ENCODE measurements at places on chromosomes 7 and 10.

GRCh38 chr10:81662837-81663236, 212.2 kb upstream of the NRG3 start:
- no peak for DNase-seq

DNA sequence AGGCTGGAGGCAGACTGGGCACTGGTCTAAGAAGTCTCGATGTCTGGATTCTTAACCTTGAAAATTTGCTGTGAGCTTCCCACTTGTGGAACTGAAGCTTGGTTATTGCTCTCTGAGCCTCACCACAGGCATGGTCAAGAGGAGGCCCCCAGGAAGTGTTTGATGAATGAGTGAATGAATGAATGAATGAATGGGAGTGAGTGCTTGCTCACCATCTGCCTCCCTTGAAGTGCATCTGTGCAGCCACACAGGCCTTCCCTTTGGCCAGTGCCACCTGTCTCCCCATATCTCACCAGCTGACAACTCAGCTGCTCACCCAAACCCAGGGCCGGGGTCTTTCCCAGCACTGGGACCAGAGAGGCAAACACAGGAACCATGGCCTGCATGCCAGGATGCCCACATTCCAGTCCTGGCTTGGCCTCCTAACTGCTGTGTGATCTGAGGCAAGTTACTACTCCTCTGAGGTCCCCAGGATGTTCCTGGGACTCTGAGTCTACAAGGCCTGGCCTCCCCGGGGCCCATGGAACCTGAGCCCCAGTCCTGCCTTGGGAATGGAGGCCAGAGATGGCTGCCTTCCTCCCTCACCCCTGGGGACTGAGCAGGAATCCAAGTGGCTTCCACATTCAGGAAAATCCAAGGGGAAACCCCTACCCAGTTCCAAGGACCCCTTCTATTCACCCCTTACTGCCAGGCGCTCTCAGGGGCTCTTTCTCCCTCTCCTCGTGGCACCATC, 51.4 kb upstream of the SLC29A3 start:
- DNase-seq: peak; percentile 17

DNA sequence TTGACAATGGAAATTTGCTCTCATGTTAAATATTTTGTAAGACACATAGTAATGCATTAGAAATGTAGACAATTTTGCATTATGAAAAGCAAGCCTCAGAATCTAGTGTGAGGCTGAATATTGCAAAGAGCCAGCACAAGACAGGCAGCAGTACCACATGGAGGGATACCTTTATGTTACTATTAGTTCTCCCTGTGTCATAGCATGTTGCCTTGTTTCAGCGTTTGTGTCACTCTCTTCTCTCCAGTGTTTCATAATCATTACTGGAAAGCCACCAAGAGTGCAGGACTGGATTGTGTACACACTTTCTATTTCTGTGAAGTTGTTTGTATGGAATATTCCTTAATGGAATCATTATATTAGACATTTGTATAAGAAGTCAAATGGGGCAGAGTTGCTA, 8.5 kb downstream of the AHR start:
- DNase-seq: no peak

GRCh38 chr7:158863611-158864506, 7.5 kb downstream of the DYNC2I1 start:
- DNase-seq: peak; percentile 70

DNA sequence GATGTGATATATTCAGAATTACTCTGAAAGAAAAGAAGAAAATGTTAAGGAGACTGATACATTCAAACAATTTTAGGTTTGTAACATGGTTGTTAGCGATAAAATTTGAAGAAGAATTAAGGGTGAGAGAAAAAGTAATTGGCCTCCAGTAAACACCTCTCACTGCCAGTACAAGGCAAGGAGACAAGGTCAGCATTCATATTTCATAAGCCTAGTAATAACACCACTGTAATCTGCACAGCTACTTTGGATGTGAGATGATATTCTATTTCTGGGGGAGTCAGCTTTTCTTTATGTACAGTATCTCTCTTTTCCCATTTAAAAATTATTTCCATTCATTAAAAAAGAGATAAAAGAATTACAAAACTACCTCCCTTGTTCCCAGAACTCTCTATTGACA, 621.1 kb downstream of the NRG3 start:
- no peak for DNase-seq

DNA sequence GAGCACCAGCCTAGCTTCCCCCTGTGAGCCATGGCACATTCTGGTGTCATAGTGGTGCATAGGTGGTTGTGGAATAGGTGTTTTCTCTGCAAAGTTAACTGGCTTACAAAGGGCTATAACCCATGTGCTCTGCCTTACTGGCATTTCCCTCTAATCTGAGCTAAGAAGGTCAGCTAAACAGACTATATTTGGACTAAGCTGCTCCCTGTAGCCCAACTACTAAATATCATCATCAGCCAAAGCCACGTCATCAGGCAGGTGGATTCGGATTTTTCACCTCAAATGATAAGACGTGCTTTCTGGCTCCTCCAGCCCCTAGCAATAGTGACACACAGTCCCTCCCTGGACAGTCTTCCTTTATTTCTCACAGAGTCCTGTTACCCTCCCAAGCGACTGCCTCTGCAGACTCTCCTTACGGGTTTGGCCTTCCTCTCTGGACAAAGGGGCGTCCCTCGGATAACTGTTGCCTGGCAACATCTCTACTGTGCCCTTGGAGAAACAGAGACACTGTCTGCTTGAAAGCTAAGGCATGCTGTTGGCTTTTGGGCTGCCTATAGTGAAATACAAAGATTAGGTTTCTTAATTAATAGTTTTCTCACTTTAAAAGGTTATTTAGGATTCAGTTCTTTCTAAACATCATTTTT, 9.1 kb downstream of the SLC13A4 start:
- peak; percentile 15 for DNase-seq

DNA sequence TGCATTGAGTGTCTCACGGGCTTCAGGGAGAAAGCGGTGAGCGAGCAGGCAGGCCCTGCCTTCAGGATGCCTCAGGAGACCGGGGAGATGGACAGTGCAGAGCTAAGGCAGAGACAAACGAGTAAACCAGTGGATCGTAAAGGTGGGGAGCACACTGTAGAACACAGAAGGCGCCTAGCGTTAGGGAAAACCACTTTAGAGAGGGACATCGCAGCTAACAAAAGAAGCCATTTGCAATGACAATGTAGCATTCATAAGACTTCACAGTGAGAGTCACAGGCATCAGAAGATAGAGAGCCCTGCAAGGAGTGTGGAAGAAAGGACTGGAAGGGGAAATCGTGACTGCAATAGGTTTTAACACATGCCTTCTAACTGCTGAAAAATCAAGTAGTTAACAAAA, 54.9 kb upstream of the TMEM273 start:
- DNase-seq: no peak

GRCh38 chr7:50156163-50156562, 63.1 kb upstream of the ZPBP start:
- no peak for DNase-seq

- DNase-seq: peak; percentile 64
Observed at GRCh38 chr10:125158601-125159485, 1.5 kb downstream of the CTBP2 start.

GRCh38 chr7:156943091-156944041, 6.1 kb upstream of the NOM1 start:
- DNase-seq: peak; percentile 40

- no peak for DNase-seq
Observed at GRCh38 chr10:69633673-69634635, 3.9 kb downstream of the FAM241B start.

- DNase-seq: no peak
Observed at GRCh38 chr10:106819490-106819889, 345.0 kb downstream of the SORCS1 start.

GRCh38 chr10:55979203-55979602, 381.9 kb downstream of the ZWINT start:
- DNase-seq: no peak

DNA sequence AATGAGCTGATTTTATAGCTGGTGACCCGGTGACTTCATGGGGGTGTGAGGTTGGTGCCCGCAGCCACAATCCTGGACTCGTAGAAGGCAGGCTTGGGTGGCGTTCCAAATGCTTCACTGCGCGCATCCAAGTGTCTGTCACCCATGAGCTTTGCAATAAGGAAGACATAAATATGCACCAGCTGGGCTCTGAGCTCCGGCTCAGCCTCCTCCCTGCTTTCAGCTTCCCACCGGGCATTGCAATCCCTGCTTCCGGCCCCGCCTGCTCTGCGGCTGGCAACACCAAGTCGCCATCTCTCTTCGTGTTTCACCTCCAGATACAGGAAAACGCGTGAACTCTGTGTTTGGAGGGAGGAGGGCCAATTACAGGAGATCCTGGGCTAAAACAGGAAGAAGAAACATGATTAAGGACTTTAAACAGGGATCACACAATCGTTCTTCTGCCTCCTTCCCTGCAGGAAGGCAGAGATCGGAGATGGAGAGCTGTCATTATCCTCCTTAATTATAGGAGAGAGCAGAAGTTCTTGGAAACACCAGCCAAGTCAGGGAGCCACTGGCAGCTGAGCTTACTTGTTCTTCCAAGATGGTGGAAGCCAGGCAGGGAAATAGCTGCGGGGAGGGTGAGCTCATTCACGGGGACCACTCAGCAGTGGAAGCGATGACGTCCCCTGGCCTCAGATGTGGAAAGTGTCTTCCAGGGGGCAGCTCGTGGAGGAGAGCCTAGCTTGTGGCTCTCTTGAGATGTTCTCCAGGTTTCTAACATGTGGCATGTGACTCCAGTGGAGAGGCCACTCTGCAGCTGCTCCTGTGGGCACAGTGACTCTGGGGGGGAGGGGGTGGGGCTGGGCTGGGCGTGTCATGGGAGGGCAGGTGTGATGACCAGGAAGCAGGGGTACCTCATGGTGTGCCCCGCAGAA, 134.9 kb downstream of the CAMK1D start:
- peak; percentile 90 for DNase-seq

DNA sequence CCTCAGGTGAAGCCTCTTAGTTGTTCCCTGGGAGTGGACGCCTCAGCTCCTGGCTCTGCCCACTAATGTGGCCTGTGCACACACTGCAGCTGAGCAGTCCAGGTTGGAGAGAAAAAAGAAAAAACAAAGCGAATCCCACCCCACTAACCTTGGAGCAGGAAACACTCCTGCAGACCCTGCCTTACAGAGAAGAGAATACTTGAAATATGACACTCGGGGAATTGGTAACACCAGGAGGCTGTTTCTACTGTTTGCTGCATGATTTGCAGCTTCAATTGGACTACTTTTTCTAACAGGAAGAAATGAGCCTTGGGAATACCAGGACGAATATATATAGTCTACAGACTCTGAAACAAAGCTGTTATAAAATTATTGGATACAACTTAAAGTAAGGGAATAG, 22.2 kb downstream of the CDHR3 start:
- DNase-seq: peak; percentile 82

- no peak for DNase-seq
Observed at GRCh38 chr7:115177823-115178222, 255.9 kb downstream of the MDFIC start.

GRCh38 chr10:133109711-133110110, 22.0 kb downstream of the ADGRA1 start:
- DNase-seq: no peak

GRCh38 chr7:134527979-134528371, 608 bp downstream of the AKR1B10 start:
- DNase-seq: no peak

- no peak for DNase-seq
Observed at GRCh38 chr7:136956671-136957070, 88.2 kb downstream of the CHRM2 start.

- DNase-seq: no peak
Observed at GRCh38 chr10:35378541-35379210, 42.4 kb downstream of the CCNY start.

- DNase-seq: no peak
Observed at GRCh38 chr7:121038717-121039509, 50.4 kb downstream of the CPED1 start.

GRCh38 chr10:96292971-96293920, 11.0 kb upstream of the DNTT start:
- DNase-seq: peak; percentile 21

GRCh38 chr10:88974446-88975376, 15.9 kb upstream of the FAS start:
- peak; percentile 2 for DNase-seq

- no peak for DNase-seq
Observed at GRCh38 chr10:6171881-6172695, 30.6 kb upstream of the PFKFB3 start.

- DNase-seq: no peak
Observed at GRCh38 chr10:102819054-102819453, 18.2 kb downstream of the CYP17A1 start.
